Fibroblast of skin of abdomen (primary cell): ENCODE measurements at places on chromosomes 6 and 20.

DNA sequence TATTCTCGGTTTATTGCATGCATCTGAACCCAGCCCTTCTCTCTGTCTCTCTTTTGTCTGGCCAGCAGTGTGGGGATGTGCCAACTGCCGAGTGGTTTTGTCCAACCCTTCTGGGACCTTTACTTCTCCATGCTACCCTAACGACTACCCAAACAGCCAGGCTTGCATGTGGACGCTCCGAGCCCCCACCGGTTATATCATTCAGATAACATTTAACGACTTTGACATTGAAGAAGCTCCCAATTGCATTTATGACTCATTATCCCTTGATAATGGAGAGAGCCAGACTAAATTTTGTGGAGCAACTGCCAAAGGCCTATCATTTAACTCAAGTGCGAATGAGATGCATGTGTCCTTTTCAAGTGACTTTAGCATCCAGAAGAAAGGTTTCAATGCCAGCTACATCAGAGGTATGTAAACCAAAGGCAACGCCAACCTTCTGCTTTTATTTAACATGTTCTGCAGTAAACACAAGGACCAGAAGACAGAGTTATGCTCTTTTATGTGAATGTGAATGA lies 65.8 kb downstream of the ADGRG6 start:
- no peak for DNase-seq

DNA sequence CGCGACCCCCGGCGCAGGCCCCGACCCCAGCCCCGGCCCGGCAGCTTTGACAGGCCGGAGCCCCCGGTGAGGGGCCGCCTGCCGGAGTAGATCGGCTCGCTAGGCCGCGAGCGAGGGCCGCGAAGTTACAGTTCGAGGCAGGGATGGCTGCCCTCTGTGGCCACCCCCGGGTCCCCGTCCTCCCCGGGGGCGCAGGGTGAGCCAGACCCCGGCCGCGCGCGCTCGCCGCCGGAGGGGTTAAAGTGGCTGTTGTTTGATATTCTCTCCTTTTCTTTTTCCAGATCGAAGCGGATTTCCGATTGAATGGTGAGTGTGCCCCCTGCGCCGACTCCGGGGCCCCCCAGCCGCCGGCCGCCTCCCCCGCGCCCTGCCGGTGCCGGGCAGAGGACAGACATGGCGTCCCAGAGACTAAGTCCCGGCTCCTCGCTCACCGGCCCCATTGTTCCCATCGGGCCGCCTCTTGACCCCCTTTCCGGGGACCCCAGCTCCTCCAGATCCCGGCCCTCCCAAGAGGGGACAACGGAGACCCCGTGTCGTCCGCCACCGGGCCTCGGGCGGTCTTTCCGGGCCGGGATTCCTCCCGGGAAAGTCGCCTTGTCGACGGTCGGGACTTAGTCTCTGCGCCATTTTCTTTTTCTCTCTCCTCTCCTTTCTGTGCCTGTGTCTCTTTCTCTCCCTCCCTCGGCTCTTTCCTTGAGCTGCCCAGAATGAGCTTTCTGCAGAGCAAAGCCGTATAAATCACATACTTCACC lies 704 bp downstream of the TOP1 start:
- DNase-seq: no peak

- DNase-seq: peak; percentile 28
These were observed 42.8 kb upstream of the PCMTD2 start for GRCh38 chr20:64212755-64213154.

GRCh38 chr6:89679215-89680120 lies 40.9 kb upstream of the LYRM2 start:
- no peak for DNase-seq

- DNase-seq: peak; percentile 97
These were observed 211.9 kb downstream of the GMPR start for GRCh38 chr6:16450285-16450684.

- DNase-seq: no peak
These were observed 390.2 kb downstream of the LAMA2 start for GRCh38 chr6:129273161-129273560.

DNA sequence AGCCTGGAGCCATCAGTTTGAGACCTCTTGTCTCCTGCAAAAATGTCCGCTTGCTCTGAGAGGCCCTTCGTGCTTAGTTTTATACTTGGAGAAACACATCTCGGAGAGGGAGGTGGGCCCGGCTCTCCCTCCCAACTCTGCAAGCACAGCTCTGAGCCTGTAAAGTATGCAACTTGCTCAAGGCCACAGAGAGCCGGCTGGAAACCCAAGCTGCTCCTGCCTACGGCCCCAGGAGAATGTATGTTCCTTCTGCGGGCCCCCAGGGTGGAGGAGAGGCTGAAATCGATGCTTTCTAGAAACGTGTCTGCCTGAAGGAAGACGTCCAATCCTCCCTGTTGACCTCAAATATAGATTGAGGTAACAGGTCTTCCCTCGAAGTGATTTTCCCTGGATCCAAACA lies 205.4 kb downstream of the PREX1 start:
- no peak for DNase-seq

- peak; percentile 75 for DNase-seq
These were observed 56.8 kb downstream of the KCNS1 start for GRCh38 chr20:45044084-45044573.

DNA sequence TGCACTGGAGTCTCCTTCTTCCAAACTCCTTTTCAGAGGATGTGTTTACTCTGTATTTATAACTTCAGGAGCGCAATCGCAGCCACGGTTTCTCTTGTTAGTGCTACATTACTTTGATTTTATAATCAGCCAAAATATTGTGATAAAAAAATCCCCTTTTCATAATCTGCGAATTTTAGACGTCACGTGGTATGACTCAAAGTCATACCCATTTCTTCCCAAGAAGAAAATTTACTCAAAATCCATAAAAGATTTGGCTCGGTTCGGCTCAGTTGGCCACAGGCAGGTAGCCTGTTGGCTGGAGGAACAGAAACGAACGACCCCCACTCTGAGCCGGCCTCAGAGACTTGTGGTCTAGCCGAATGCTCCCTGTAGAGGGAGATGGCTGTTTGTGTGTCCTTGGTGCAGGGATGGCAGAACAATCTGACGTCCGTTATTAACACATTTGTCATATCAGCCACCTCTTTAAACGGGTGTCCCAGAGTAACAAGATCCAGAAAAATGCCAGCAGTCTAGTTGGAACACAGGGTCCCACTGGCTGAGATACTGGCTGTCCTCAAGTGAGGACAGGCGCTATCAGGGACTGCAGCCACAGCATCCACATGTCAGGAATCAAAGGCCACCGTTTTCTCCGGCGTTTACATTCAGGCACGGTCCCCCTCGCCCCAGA lies 247.6 kb downstream of the DLL1 start:
- no peak for DNase-seq

DNA sequence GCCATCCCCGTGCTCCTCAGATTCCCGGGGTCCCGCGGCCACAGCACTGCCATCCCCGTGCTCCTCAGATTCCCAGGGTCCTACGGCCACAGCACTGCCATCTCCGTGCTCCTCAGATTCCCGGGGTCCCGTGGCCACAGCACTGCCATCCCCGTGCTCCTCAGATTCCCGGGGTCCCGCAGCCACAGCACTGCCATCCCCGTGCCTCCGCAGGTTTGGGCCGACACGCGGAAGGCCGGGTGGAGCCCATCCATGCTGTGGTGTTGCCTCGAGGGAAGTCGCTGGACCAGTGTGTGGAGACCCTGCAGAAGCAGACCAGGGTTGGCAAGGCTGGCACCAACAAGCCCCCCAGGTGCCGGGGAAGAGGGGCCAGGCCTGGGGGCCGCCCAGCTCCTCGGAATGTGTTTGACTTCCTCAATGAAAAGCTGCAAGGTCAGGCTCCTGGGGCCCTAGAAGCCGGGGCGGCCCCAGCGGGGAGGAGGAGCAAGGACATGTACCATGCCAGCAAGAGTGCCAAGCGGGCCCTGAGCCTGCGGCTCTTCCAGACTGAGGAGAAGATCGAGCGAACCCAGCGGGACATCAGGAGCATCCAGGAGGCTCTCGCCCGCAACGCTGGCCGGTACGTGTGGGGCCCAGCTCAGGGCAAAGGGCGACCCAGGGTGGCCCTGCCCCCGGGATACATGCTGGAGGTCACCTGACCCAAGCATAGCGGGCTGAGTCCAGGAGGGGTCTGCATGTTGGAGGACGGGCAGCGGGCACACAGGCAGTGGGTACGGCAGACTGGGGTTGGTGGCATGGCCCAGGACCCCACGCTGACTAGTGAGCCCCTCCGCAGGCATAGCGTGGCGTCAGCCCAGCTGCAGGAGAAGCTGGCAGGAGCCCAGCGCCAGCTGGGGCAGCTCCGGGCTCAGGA lies 1.3 kb upstream of the LIME1 start:
- DNase-seq: no peak

GRCh38 chr6:108222504-108222903 lies 38.3 kb downstream of the SNX3 start:
- peak; percentile 4 for DNase-seq

DNA sequence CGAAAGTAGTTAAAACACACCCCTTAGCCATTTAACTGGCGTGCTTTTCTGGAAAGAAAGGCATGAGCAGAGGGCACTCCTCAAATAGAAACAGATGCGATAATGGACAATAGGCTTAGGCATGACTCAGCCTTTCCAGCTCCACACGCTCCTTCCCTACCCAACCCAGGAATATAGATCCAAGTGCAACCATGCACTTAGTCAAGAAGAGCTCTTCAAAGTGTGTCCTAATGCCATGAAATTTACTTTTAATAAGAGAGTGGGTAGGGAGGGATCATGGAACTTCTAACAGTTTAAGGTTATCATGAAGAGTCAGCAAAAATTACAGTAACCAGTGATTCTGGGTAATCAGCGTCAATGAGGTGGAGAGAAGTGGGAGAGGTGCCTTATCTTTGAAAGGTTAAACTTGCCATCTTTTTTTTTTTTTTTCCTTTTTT lies 2.4 kb upstream of the EFHC1 start:
- DNase-seq: peak; percentile 69

DNA sequence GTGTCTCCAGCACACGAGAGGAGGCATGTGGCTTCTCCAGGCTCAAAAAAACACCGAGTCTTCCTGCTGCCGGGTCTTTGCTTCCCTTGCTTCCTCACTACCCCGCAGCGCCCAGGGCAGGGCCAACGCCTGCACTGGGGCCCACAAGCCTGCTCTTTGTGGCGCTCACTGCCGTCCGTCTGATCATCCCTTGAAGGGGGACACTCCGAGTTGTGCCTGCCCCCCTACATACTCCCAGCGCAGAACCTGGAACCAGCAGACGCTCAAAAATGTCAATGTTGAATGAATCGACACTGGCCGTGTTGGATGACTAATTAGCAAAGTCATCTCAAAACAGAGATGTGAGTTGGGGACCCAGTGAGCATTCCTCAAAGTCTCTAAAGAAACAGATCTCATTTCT lies 8.1 kb upstream of the ARFGAP1 start:
- DNase-seq: no peak

DNA sequence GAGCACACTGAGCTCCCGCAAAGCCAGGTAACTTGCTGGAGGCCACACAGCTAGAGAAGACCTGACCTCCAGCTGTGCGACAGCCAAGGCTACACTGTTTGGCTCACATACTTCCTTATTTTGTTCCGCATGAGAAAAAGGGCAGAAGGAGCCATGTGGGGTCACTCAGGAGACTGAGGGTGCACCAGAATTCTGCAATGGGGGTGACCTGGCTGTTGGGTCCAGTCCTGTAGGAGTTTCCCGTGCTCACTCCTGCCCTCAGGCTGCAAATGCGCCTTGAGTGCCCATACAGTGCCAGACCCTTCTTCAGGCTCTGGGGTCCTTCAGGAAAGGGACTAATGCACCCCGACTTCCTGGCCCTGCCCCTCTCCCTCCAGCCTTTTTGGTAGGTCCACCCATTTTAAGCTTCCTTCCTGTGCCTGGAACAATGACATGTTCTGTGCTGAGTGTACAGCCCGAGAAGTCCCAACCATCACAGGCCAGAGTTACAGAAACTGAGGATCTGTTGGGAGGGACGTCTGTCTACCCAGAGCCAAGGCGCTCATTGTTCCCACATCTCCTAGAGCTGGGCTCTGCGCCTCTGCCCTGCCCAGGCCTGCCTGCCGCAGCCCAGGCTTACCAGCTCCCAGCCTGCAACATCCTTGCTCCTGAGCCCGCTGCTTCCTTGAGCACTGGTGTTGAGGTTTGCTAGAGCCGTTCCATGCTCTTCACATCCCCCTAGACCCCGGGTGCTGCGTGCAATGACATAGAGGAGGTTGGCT lies 33.5 kb upstream of the CD93 start:
- no peak for DNase-seq

GRCh38 chr20:40997116-40997515 lies 31.5 kb upstream of the TOP1 start:
- no peak for DNase-seq

- DNase-seq: no peak
These were observed 30.7 kb downstream of the TRAM2 start for GRCh38 chr6:52546192-52546591.

DNA sequence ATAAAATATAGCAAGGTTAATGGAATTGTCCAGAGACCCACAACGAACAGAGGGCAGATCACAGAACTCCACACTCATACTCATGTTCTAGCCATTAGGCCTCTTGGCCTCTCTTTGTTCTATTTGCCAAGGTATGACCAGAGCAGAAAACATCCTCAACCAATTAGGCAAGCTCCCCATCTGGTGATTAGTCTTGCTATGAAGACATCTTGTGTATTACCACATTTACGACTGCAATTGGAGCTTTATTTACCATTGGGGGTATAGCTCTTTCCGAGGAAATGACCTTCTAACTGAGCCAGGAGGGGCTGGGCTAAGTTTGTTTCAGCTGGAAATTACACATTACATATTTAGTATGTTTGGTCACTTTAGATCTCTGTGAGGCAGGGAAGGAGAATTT lies 593.9 kb downstream of the CD109 start:
- DNase-seq: peak; percentile 79

GRCh38 chr6:168165373-168165772 lies 86.4 kb upstream of the FRMD1 start:
- DNase-seq: peak; percentile 65

GRCh38 chr20:19024296-19025035 lies 188.0 kb upstream of the SLC24A3 start:
- no peak for DNase-seq

GRCh38 chr20:45049904-45050471 lies 50.9 kb downstream of the KCNS1 start:
- DNase-seq: no peak

- peak; percentile 33 for DNase-seq
These were observed 66.5 kb downstream of the ZMYND8 start for GRCh38 chr20:47290008-47290407.

DNA sequence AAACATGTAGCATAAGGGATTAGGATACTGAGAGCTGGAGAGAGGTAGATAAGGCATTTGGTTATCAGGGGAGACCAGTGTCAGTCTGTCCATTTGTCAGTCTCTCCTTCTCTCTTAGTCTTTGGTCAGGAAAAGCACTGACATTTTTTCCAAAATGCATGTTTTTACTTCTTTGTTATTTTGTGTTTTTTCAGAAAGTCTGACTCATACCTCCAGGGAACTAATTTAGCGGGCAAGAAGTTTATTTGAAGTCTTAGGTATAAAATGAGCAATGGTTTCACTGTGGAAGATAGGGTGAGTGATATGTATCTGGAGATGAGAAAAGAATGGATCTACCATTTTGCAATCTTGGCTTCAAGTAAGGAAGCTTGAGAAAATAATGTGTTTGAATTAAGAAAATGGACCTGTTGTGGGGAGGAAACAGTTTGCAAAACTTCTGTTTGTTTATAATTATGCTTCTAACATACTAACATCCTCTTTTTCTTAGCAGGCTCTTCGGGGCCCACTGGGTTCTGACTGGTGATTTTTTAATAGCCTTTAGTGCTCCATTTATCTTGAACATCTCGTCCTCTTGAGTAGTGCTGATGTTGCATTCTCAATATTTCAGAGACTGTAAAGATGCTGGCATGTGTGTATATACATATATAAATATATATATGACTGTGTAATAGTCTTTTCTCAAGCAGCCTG lies 66.9 kb upstream of the FABP7 start:
- DNase-seq: peak; percentile 28
